ENCODE measurements at places on chromosomes 6 and 20.

DNA sequence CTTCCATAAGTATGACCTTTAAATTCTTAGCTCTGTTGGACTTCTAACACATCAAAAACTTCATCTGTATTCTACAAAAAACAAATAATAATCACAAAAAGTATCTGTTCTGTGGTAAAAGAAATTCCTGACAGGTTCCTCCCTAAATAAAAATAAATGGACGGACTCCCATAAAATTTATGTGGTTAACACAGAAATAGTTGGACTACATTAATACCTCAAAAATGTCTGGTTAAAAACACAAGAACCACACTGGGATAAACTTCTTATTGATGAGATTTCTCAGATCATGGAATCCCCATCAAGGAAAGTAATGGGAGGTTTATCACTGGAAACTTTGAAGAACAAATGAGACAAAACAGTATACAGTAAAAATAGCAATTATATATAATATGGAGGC, 172.4 kb downstream of the MOXD1 start:
- no peak for DNase-seq

DNA sequence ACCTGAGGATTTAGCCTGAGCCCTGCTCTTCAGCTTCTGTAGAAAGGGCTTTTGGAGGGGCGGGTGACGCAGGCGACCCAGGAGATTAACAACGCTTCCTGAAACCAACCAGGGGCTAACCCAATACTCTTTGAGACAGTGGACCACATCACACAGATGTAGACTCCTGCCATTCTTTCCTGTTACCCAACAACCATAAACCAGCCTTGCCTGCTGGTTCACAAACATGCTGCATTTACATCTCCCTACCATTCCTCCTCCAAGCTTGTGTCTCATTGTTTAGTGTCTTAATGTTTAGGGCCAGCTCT, 28.3 kb downstream of the PPP1R16B start:
- DNase-seq, result no peak

DNA sequence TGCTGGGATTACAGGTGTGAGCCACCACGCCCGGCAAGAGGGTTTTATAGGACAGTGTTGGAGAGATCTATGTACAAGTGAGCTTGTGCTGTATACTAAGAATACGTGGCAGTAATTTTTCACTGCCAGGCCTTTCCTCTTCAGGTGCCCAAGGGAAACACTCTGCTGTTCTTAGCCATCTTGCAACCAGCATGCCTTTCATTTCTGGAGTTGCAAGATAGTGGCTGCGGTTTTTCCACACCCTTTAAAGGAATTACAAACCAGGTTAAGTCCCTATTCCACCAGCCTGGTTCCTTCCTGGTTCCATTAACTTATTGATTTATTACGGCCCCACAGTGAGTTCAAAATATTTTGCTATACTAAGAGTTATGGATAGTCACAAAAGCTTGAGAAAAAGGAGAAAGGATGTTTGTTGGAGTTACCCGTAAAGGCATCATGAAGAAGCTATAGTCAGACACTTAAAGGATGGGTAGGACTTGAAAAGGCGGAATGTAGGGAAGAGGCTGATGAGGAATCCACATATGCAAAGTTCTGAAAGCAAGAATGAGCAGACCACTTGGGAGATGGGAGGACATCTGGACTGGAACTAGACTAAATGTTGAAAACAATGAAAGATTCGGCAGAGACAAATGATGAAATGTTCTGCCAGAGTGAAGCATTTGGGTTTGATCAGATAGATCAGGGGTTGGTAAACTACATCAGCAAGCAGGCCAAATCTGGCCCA, 61.4 kb upstream of the ASIP start:
- no peak for DNase-seq

DNA sequence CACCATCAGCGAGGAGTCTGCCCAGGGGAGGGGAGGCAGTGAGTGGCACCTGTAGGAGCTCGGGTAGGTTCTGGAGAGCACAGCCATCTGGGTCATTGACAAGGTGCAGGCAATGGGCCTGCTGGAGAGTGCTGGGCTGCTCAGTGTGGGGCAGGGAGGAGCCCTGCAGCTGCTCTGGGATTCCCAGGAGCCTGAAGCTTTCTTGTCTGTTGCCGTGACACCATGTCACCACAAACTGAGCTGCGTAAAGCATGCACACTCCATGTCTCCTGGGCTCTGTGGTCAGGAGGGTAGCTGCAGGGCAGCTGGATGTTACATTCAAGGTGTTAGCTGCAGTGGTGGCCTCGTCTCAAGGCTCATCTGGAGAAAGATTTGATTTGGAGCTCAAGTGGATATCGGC, 4.5 kb upstream of the SLC22A1 start:
- DNase-seq, result no peak

GRCh38 chr6:43723737-43724295, 36.2 kb upstream of the MRPS18A start:
- DNase-seq, result no peak

DNA sequence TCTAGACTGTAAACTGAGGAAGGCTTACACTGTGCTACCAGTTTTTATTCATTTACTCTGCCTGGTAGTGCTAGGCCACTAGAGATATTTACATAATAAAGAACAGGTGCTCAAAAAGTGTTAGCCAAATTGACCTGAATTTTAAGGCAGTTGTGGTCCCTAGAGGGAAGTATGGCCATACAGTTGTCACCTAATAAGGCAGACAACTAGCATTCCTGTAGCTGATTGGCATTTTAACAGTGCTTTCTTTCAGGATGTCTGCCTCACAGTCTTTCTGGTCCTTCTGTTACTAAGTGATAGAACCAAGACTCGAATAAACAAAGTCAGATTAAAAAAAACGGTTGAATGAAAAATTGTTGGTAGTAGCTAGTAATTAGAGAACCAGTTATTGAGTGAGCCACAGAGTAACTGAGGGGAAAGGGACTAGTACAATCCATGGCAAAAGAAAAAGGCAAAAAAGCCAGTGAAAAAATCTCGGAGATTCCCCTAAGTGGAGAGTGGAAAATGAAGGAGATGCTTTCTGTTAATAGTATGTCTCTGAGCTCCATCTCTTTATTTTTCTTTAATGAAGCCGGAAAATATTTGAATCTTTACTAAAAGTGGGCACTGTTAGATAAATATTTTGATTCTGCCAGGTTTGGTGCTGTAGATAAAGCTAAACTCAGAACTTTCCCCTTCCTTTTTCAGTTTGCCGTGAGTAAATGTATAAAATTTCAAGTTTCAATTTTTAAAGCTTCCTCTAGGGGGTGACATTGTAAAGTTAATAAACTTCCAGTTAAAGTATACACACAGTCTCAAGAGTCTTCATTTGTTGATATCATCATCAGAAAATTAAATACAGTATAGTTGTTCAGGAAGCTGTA, 9.1 kb downstream of the VTA1 start:
- DNase-seq, result no peak

- no peak for DNase-seq
These were observed 275.4 kb downstream of the FOXA2 start for GRCh38 chr20:22308934-22309333.

- no peak for DNase-seq
These were observed 172.0 kb downstream of the TBC1D7 start for GRCh38 chr6:13156381-13156780.

DNA sequence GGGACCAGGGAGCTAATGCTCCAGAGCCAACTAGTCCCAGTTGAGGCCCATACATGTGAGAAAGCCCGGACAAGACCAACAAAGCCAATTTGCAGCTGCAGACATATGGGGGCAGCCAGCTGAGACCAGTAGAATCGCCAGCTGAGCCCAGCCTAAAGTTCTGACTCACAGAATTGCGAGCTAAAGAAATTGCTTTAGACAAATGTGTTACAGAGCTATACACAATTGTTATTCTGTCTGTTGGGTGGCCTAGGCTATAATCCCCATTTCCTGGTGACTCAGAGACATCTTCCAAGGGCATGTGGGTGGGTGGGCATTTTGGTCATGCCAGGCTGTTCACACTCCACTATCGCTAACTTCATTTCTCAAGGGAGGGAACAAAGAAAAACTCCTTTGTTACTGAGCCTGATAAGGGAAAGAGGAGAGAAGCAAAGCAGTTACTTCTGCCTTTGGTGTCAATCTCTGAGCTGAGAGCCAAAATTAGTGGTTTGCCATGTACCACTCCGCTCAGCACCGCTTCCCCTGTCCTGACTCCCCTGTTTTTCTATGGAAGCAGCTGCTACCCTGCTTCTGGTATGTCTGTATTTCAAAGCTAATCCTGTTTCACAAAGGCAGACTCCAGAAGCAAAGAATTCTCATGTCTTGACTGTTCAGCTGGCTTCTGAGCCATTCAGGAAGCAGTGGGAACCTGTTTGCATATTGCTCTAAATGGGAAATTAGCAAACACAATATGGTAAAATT, 26.1 kb downstream of the SCP2D1 start:
- no peak for DNase-seq

GRCh38 chr6:2542858-2543218, 207.9 kb downstream of the MYLK4 start:
- DNase-seq, result no peak

- no peak for DNase-seq
These were observed 41.3 kb downstream of the NCOA3 start for GRCh38 chr20:47543006-47543431.

DNA sequence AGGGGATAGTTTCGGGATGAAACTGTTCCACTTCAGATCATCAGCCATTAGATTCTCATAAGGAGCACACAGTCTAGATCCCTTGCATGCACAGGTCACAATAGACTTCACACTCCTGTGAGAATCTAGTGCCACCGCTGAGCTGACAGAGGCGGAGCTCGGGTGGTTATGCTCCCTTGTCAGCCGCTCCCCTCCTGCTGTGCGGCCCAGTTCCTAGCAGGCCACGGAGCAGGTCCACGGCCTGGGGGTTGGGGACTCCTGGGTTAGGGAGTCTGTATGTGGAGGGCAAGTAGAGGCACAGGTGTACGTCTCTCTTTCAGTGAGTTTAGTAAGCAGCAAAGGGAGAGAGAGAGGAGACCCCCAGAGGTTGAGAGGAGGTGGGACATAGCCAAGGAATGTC, 30.5 kb upstream of the MDFI start:
- DNase-seq, result no peak

GRCh38 chr6:90277302-90278011, 19.2 kb downstream of the BACH2 start:
- DNase-seq, result no peak

DNA sequence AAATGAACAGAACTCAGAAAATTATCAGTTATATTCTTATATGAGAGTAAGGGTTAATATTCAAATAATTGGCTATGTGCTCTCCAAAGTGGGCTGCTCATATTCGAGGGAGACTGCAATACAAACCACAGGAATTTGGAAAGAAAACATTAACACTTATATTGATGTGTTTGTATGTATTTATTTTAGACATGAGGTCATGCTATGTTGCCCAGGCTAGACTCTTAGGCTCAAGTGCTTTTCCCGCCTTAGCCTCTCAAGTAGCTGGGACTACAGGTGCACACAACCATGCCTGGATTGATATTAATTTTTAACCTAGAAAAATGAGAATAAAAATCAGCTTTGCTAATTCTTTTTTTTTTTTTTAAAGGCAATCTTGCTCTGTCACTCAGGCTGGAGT, 35.0 kb downstream of the BTBD9 start:
- DNase-seq, result no peak

DNA sequence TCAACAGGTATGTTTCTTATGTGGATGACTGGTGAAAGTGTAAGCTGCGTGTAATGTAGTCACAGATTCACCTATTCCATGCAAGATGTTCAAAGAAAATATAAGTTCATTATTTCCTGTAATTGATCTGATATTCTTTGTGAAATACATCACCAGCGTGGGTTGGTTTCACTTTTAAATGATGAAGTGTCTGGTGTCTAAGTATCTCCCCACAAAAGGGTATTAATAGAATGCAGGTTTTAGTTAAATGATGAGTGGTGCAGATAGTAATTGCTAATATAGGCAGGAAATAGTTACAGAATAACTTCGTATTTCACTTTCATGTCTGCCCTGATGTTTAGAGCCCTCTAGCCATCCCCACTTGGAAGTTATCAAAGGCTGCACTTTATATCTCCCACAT, 22.2 kb downstream of the PGBD1 start:
- DNase-seq, result no peak

GRCh38 chr6:20932284-20932683, 398.0 kb downstream of the CDKAL1 start:
- no peak for DNase-seq

DNA sequence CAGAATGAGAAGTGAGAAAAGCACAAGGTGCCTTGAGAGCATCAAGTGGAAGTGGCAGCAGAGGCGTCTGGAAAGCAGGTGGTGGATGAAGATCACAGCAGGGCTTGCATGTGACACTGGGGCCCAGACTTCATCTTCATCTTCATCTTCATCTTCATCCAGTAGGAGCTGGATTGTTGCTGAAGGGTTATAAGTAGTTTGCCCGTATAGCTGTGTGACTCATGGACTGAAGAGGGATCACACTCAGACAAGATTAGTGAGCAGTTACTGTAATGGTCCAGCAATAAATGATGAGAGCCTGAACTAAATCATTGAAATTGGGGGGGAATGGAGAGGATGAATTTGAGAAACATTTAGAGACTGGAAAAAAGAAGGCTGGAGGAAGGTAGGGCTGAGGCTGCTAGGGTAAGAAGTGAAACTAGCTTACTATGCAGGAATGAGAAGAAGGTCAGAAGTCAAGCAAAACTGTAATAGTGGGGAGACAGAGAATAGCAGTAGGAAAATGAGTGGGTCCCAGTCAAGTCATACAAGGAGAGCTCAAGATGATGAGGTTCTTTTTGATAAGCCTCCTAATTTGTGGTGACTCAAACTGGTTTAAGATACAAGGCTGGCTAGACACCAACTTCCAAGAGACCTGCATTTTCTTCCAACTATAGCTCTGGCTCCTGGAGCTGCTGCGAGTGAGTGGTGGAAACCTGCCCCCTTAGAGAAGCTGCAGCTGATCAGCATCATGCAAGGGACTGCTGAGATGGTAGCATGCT, 92.3 kb upstream of the BEND6 start:
- DNase-seq, result no peak

DNA sequence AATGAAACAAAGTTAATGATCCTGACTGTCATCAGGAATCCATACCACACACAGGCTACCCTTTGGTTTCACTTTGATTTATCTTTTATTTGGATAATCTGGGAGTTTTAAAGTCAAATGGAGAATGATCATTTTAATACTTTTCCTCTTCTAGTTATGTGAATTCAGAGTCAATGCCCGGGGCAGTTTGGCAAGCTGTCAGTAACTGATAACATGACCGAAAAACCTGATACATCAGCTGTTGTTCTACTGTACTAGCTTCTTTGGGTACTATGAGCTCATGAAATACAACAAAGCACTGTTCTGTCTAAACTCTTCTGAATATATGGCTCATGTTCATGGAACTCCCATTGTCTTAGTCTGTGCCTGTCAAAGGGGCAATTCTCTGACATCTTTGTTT, 30.2 kb downstream of the KLHL31 start:
- no peak for DNase-seq

GRCh38 chr6:82182756-82183155, 64.8 kb downstream of the IBTK start:
- DNase-seq, result no peak

- no peak for DNase-seq
These were observed 125.7 kb downstream of the CRYBG1 start for GRCh38 chr6:106486236-106486635.

- no peak for DNase-seq
These were observed 17.3 kb downstream of the EEF1E1 start for GRCh38 chr6:8085053-8085511.
